ENCODE measurements at places on chromosomes 3 and 15.
A peak's percentile ranks its signal among the peaks of the same experiment; 100 is the strongest.

DNA sequence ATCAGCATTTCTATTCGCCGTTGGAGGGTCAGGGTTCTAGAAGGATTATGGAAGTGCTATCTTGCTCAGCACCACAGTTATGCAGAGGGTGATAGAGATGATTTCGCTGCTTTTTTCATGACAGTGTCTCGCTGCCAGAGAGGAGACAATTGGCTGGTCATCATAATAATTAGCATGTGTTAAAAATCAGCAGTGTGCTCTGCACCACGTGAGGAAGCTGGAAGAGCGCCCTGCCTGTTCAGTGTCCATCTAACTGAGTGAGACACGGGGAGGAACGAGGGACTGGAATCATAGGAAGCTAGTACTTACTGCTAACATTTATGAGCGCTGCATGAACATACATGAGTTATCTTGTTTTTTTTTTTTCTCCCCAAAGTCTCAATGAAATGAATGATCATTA is 116.2 kb upstream of the PLAAT1 start:
- DNase-seq, result no peak

- peak; percentile 14 for DNase-seq
These were observed 22.0 kb downstream of the COL6A6 start for GRCh38 chr3:130539005-130539404.

- peak; percentile 58 for DNase-seq
These were observed 41.6 kb downstream of the KLHL18 start for GRCh38 chr3:47324278-47324865.

GRCh38 chr15:25501828-25502446 is 63.1 kb upstream of the UBE3A start:
- DNase-seq, result no peak

- DNase-seq, result no peak
These were observed 45.4 kb downstream of the PDIA5 start for GRCh38 chr3:123112232-123112631.

GRCh38 chr15:84638103-84638502 is 16.0 kb downstream of the WDR73 start:
- DNase-seq, result no peak

GRCh38 chr15:50783411-50783810 is 17.9 kb upstream of the SPPL2A start:
- no peak for DNase-seq

GRCh38 chr3:164897342-164897741 is 181.0 kb downstream of the SI start:
- no peak for DNase-seq

GRCh38 chr3:56975567-56975966 is 84.9 kb upstream of the SPATA12 start:
- no peak for DNase-seq
